GM23338 (cell line): ENCODE measurements at places on chromosomes 13 and 19.

GRCh38 chr13:90396266-90396665 is 951.2 kb upstream of the MIR17HG start:
- DNase-seq: no peak

GRCh38 chr19:1001538-1002166 is 1.4 kb downstream of the GRIN3B start:
- peak; percentile 80 for DNase-seq

DNA sequence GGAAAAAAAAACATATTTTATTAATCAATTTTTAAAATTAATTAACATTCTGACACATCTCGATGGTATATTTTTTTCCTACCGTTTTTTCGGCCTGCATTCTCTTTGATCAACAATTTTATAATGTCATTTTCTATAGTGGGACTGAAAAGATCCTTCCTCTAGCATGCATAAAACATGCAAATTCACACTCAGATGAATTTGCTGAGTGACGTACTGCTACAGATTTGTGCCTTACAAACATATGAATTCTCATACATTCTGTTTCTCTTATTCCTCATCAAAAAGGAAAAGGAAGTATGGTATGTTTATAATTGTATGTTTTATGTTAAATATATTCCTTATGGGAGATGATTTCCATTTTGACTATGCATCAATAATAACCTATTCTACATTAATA is 458.2 kb downstream of the TSHZ3 start:
- DNase-seq: no peak

DNA sequence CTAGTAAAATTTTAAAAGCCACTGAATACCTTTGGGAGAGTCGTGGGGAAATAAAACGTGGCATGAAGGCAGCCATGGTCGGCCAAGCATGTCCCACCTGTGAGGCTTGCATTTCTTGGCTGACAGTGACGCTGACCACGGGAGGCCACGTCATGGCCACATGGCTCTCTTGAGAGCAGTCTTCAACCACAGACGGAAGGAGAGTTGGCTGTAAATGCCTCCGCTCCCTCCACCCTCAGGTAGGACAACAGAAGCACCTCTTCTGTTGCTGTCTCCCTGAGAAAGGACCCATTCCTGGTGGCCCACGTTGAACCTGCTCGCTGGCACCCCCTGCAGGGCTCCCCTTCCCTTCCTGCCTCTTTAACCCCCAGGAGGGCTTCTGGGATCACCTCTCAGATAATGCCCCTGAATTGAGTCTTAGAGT is 10.6 kb upstream of the LRRC25 start:
- peak; percentile 81 for DNase-seq

- DNase-seq: peak; percentile 83
Observed at GRCh38 chr13:22880741-22881720, 299.7 kb upstream of the SGCG start.

- DNase-seq: no peak
Observed at GRCh38 chr19:6482343-6482686, 728 bp upstream of the DENND1C start.

GRCh38 chr19:29121684-29122083 is 91.3 kb downstream of the UQCRFS1 start:
- peak; percentile 66 for DNase-seq

DNA sequence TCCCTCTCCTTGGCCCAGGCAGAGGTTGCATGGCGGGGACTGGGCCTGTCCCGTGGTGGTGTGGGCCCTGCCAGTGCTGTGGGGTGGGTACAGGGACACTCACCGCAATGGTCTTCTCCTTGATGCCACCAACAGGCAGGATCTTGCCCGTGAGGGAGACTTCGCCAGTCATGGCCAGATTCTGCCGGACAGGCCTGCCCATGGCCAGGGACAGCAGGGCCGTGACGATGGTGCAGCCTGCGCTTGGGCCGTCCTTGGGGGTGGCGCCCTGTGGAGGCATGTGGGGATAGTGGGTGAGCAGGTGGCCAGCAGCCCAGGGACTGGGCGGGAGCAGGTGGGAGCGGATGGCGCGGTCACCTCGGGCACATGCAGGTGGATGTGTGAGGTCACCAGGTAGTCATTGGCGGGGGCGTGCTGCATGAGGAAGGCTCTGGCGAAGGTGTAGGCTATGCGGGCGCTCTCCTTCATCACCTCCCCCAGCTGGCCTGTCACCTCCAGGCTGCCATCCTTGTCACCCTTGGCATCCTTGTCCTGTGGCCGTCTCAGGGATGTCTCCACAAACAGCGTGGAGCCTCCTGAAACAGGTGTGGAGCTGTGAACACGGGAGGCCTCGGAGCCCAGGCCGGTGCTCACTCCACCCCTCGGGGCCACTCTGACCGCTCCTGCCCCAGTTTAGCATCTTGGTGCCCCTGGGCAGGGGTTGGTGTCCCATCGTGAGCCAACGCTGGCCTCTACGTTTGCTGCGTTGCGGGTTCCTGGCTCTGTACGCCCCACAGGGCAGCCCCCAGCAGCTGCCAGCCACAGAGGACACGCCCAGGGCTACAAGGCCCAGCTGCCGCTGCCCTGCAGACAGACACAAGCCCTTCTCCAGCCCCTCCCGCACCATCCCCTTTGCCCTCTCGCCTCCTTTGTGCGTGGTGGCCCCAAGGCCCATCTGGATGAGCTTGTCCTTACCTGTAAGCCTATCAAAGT is 3.4 kb downstream of the RPL36 start:
- DNase-seq: no peak

DNA sequence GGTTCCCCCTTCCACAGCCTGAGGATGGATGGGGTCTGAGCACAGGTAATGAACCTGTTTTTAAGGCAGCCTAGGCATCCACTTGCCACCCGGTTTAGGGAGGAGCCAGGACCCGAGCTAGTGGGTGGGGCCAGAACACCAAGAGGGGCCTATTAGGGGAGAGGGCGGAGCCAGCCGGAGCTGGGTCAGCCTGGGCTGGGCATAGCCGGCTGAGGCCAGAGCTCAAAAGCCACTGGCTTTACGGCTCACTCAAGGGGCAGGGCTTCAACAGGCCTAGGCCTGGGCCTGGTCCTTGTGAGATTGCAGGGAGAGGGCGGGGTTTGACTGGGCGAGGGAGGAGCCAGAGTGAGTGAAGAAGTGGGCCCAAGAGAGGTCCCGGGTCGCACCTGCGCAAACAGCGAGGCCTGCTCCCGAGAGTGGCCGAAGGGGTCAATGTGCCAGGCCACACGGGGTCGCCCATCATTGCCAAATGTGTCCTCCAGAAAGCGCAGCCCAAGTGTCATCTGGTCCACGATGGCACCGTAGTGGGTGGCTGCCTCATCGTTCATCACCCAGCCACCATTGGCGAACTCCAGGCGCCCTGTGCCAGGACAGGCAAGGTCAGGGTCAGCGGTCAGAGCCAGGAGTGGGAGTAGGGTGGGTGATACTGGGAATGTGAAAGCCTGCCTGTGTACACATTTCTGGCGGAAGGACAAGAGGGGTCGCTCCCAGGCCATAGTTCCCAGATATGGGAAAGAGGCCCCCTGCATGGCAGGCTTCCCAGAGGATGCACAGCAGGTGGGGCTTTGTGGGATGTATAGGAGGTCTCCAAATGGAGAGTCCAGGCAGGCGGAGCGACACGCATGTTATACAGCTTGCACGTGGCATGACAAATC is 1.9 kb downstream of the MAN2B1 start:
- DNase-seq: peak; percentile 97

DNA sequence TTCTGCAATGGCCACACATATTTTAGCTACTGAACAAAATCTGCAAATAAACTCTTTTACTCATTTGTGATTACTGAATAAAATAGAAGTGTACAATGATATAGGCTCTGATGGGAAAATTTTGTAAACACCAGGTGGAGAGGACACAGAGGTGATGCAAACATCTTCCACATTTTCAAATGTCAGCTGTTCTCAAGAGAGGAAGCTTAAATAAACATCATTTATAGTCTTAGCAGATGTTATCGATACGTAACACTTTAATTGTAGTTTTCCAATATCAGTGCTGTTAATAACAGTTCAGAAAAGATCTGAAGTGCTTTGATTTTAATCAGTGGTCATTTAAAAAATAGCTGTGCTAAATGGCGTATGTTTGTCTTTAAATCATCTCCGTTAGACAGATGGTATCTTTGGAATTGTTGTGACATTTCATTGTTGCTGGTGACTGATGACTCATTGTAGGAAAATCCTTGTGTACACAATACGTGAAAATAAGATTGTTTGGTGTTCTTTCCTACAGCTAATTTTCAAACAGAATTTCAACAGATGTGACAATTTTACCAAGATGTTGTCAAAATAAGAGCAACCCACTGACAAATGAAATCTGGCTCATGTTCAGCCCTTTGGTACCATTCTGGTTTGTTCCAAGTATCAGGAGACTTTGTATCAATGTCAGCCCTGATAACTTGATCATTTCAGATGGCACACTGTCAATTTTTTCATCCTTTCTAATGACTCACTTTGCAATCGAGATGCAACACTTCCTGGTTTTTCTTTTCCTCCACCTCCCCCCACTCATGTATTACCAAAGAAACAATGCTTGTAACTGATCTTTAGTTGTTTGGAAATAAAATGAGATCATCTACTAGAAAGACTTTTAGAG is 516.0 kb downstream of the DCT start:
- DNase-seq: no peak

DNA sequence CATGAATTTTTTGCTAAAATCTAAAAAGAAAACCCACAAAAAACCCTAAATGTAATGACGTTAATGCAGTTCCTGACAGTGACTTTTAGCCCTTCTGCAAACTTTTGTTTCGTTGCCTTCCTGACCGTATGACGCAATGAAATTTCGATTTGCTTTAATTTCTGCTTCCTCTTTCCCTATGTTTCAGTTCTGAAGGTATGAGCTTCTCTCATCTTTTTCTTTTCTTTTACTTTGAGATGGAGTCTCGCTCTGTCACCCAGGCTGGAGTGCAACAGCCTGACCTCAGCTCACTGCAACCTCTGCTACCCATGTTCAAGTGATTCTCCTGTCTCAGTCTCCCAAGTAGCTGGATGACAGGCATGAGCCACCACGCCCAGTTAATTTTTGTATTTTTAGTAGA is 6.1 kb upstream of the LILRA5 start:
- DNase-seq: no peak

GRCh38 chr19:8445488-8446001 is 770 bp downstream of the HNRNPM start:
- DNase-seq: peak; percentile 44

GRCh38 chr13:43663474-43664090 is 123.2 kb downstream of the ENOX1 start:
- no peak for DNase-seq

DNA sequence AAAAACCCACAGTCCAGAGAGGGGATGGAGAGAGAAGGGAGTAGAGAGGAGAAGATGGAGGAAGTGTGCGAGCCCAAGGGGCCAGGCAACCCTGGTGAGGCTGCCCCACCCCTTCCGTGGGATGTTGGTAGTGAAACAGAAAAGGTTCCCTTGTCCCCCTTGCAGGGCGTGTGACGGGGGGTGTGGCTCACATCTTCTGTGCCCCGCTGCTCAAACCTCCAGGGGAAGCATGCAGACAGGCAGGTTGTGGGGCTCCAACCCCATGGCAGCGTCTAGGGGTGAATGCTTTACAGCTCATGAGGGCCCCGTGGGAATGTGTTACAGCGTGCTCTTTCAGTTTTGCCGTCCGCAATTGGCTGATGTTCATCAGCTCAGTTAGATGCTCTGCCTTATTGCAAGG is 14.7 kb upstream of the EVI5L start:
- DNase-seq: no peak

DNA sequence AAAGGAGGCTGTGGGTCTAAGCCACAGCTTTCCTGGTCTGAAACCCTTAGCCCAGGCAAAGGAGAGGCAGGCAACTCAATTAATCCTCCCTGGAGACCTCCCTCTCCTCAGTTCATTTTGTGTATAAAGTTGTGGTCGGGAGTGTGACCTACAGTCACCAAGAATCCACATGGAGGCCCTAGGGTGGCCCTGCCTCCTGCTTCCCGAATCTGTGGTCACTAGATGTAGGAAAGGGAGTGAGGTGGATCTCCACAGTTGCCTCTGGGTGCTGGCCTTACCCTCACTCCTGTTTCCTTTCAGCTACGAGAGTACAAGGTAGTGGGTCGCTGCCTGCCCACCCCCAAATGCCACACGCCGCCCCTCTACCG is 1.3 kb downstream of the RPL18A start:
- no peak for DNase-seq

GRCh38 chr19:35120492-35120891 is 4.9 kb downstream of the FXYD3 start:
- no peak for DNase-seq

DNA sequence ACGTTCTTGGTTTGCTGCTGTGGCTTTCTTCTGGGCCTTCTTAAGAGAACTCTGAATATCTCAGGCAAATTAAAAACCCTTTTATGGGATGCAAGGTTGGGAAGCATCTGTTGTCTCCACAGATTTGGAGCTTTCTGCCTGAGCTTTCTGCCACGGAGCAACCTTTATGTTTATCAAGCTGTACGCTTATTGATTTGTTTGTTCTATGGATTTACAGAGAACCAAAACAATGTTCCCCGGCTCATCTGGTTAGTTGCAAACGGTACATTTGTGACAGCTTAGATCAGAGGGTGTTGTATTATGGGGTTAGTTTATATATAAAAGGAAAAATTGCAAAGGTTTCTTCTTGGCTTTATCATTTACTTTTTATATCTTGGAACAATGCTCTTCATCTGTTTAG is 479.6 kb downstream of the DIAPH3 start:
- DNase-seq: no peak

- no peak for DNase-seq
Observed at GRCh38 chr19:38842439-38843174, 7.2 kb downstream of the HNRNPL start.

DNA sequence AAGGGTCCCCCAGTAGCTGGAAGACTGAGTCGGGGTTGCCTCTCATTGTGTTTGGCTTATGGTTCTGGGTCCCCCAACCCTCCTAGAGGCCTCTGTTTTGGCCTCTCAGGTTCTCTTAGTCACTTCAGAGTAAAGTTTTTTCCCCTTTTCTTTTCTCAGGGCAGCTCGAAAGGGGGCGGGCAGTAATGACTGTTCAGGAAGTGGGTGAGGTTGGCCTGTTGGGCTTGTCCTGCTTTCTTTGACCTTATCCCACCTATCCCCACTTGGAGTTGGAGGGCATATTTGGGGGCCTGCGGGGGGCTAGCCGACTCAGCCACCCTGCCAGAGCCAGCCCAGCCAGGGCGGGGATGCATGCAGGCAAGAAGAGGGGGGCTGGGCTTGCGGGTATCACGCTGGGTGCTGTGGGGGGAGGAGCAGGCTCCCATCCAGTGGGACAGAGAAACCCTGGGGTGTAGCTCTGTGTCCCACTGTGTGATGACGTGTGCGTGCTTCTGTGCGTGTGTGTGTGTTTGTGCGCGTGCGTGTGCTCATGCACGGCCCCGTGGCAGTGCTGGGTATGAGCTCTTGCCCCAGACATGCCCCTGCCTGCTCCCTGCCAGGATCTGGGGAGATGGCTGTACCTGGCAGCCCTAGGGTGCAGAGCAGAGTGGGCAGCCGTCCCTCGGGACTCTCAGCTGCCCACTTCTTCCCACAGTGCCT is 1.4 kb downstream of the CIC start:
- no peak for DNase-seq

GRCh38 chr13:33228648-33229445 is 56.7 kb downstream of the STARD13 start:
- DNase-seq: peak; percentile 73

DNA sequence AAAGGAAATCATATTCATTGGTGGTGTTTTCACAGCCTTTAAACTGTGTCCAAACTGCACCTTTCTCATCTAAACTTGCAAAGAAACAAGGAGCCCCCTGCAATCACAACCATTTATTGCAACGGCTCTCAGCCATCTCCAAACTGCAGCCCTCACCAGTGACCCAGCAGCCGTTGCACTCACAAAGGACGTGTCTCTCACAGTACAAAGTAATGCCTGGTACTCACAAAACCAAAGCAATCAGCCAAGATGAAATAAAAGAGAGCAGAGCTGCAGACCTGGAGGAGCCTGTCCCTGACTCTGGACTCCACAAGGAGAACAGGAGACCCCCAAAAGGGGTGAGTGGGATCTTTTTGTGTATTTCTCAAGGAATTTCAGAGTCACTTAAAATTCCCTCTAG is 20.2 kb upstream of the CEACAM21 start:
- no peak for DNase-seq
